Activated effector memory CD4-positive, alpha-beta T cell treated with anti-CD3 and anti-CD28 coated beads, Interleukin-2, amount 50 U/mL, for 16 hours (primary cell): ENCODE measurements at places on chromosomes 2 and 18.

GRCh38 chr2:30237239-30237965 lies 6.1 kb downstream of the LBH start:
- DNase-seq: peak; percentile 73

DNA sequence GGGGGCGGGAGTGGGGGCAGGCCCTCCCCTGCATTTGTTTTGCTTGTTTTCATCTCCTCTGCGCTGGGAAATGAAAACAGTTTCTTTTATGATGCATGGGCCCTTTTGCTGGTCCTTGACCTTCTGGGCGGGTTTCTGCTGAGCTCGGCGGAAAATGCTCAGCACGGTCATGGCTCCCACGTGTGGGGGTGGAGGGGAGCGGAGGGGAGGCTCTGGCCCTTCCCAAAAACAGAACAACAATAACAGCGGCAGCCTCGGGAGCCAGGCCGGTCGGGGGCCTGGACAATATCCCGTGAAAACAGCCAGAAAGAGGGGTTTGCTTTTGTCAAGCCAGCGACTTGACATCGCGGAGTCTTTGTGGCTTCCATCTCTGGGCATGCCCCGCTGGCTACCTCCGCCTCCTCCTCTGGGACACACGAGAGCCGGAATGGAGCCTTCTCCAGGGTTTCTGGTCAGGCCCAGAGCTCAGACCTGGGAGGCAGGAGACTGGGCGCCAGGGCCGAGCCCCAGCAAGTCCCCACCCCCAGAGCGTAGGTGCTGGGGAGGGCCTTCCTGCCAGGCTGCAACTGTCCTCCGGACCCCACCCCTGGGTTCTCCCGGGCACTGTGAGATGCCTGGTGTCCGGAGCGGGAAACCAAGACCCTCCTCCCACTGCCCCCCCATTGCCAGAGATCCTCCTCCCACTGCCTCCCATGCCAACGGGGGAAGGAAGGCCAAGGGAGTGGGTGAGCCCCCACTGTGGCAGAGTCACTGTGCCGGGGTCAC lies 35.9 kb upstream of the SNED1 start:
- peak; percentile 55 for DNase-seq

DNA sequence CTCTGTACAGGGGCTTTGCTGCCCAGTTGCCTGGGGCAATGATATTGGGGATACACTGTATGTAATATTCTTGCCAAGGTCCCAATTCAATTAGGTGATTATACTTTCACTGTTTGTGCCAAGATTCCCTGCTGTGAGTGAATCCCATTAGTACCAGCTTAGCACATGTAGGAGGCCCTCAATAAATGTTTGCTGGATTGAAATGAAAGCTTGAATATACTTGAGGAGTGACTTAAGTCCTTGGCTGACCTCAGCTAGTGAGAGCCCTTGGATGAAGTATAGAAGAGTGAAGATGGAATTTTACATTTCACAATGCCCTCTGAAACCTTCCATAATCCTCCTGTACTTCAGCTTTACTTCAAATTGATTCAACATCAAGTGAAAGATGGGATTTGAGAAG lies 102.9 kb downstream of the GATA6 start:
- no peak for DNase-seq

GRCh38 chr2:182359990-182360662 lies 66.7 kb downstream of the PDE1A start:
- no peak for DNase-seq

DNA sequence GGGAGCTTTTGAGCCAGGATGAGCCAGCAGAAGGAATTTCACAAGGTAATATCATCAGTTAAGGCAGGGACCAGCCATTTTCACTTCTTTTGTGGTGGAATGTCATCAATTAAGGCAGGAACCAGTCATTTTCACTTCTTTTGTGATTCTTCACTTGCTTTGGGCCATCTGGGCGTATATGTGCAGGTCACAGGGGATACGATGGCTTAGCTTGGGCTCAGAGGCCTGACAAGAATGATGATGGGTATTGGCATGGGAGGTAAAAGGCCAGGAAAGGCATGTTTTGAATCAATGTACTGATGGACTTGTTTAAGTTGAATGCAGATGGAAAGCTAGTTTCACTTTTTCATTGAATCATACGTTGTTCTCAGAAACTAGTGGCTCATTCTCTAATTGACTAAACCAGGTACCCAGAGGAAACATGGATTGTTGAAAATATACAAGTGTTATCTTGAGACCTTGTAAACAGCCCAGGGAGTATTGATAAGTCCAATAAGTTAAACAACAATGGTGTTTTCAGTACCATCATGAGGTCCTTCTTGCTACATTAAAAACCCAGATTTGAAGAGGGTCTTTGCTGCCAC lies 1672.5 kb upstream of the DDX18 start:
- DNase-seq: no peak

- no peak for DNase-seq
These were observed 82.5 kb downstream of the CERS6 start for GRCh38 chr2:168538534-168538933.

GRCh38 chr18:26621161-26622026 lies 73.0 kb upstream of the KCTD1 start:
- DNase-seq: no peak

GRCh38 chr2:138930571-138930970 lies 150.4 kb upstream of the NXPH2 start:
- no peak for DNase-seq

DNA sequence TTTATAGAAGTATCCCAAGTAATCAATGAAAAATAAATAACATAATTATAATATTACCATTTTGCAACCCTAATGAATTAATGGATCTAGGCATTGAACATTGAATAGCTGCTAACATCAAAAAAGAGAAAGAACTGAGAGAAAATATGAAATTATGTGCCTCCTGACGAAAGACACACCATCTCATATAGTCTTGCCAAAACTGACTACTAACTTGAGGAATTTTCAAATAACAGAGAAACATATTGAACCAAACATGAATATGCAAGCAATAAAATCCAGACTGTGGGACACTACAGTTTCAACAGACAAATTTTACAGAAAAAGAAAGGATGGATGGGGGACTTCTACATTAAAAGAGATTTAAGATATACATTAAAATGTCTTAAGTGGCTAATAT lies 165.7 kb downstream of the WDPCP start:
- DNase-seq: no peak

DNA sequence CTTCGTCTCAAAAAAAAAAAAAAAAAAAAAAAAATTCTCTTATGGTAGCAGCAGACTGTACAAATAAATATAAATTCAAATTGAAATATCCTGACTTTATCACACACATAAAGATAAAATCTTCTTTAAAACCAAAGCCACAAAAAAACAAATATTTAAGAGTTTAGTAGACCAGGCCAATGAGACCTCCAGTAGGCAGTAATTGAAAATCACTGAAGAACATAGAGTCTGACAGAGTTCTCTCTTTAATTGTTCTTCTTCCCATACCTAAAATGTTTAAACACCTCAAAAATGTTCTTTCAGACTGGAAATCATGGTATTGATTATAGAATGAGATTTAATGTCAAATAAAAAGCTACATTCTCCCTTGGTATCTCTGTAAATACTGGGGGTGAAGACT lies 20.8 kb downstream of the PRPF40A start:
- DNase-seq: no peak

- no peak for DNase-seq
These were observed 71.0 kb downstream of the NOL4 start for GRCh38 chr18:34153711-34154110.
